ENCODE measurements at places on chromosomes 7 and 10.

GRCh38 chr7:96361116-96361857 lies 39.4 kb upstream of the SLC25A13 start:
- no peak for DNase-seq

DNA sequence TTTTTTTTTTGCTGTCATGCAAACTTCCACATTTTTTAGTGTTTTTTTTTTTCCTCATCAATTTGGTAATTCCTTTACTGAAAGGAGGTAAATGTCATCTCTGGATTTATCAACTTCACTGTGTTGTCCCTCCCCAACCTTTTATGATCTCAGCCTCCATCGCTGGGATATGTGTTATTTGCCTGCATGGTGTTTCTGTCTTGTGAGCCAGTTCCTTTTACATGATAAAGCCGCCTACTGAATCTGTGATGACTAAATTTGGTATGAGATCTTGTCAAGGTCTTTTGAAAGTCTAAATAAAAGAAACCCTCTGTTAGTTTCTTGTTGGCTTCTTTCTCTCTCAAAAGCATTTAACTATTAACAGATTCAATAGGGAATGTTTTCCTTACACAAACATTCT lies 39.3 kb downstream of the TAS2R41 start:
- DNase-seq, result no peak

GRCh38 chr7:77315182-77315591 lies 101.0 kb downstream of the GSAP start:
- DNase-seq, result no peak

GRCh38 chr10:90947030-90947960 lies 26.4 kb upstream of the ANKRD1 start:
- DNase-seq, result no peak

- DNase-seq, result no peak
Observed at GRCh38 chr7:20307119-20307518, 23.6 kb upstream of the ITGB8 start.
